Dorsolateral prefrontal cortex (tissue), 122 donors: ENCODE measurements at places on chromosomes 5 and 9. TPM values are rescaled to one million over a fixed set of nuclear protein-coding genes. Genes with fewer than 3 reads are reported as not detected.
A peak's percentile ranks its signal among the peaks of the same experiment; 100 is the strongest.

ZFAND5 gene
- 307 TPM for total RNA-seq

DNA sequence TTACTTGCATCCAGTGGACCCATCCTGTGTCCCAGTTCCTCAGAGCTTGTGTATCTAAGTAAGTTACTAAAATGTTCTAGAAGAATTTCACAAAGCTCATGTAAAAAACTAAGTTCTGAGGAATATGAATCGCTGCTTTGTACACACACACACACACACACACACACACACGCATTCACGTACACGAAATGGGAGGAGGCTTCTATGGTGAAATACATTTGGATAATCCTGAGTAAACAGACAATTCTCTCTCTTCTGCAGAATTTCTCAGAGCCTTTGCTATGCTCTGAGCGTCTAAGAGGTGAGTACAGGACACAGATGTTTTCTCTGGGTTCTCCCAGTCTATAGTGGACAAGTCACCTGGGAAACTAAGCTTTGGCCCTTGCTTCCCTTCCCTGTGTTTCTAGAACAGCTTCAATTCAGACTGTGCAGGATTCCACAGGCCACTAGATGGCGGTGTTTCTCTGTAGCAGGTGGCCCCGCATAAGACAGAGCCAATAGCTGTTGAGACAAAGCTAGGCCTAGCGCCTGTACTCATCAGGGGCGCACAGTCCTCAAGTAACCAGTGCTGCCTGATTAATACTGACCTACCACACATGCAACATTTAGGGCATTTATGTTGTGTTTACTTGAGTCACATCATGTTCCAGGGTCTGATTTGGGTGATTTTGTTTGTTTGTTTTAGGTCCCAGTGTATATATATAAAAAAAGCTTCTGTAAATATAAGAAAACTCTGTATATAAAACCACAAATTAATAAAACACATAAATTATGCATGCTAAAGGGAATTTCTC, 114.8 kb downstream of the LIFR start:
- peak; percentile 91 for DNase-seq

- DNase-seq, result peak; percentile 87
Measured at GRCh38 chr9:129317179-129318011, 139.3 kb upstream of the IER5L start.

KCTD16 gene
- total RNA-seq, result 24.2 TPM

DMRT2 gene
- 2.2 TPM for total RNA-seq

DNA sequence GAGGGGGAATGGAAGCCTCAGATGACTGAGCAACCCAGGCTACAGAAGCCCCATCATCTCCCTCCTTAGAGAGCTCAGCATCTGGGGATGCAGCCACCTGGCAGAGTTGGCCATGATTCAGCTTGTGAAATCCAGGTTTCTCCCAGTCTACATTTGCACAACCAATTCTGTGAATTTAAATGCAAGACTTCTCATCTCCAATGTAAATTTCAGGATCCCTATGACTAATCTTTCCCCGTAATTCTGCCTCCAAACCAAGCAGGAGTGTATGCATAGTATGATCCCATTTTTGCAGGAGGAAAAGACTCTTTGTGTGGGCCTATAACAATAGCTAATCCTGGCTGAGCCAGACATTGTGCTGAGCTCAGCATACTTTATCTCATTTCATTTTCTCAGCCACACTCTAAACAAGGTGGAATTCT, 59.6 kb upstream of the IL17B start:
- peak; percentile 53 for DNase-seq

DNA sequence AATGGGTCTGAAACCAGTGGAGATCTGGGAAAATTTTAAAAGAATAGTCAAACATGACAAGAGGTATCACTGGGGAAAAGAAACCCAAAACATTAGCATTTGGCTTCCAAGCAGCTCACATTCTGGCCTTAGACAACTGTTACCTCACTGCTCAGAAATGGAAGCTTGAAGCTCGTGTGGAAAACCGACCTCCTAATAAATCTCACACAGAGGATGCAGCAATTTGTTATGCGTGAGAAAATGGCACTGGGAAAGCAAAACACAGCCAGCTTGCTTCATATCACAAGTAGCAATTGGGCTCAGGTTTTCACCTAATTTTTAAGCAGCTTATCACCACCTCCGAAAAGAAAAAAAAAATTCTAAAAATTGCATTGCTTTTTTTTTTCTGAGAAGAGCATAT, 103.3 kb upstream of the TAS2R1 start:
- no peak for DNase-seq

SYK gene
- 9.7 TPM for total RNA-seq

PCDHB10 gene
- total RNA-seq, result 11.5 TPM

- DNase-seq, result no peak
Measured at GRCh38 chr5:130386155-130386554, 481.9 kb downstream of the CHSY3 start.
